Stimulated activated CD8-positive, alpha-beta memory T cell treated with anti-CD3 and anti-CD28 coated beads, Interleukin-15, amount 100 ng/mL, for 48 hours (primary cell): ENCODE measurements at places on chromosomes 12 and 14.

DNA sequence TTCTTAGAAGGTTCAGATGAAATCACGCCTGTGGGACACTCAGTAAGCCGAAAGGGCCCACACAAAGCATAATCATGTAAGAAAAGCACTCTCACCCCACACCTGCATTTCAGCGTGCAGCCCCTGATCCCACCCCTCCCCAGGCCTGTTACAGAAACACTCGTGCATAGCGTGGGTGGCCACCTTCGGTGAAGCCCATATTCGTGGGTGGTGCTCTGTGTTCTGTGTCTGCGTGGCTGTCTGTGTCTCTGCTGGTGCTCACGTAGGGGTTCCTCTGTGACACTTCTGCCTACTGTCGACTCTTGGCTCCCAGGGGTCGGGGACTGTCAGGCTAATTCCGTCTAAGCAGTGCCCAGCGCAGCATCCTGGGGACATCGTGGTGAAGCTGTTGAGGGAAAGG is 74.0 kb downstream of the B4GALNT3 start:
- DNase-seq: no peak

DNA sequence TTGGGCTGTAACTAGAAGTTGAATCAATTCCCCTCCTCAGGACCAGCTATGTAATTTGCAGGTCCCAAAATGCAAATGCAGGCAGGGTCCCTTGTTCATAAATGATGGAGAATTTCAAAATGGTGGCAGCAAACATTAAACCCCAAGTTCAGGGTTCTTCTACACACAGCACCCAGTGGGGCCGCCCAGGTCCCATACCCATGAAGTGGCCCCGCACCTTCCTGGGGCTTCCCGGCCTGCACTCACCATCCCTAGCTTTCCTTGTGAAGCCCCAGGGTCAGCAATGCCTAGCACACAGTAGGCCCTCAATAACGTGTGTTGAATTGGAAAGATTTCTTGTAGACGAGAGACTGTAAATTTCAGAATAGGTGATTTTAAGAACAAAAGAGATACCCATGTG is 76.0 kb downstream of the NTF3 start:
- DNase-seq: no peak

DNA sequence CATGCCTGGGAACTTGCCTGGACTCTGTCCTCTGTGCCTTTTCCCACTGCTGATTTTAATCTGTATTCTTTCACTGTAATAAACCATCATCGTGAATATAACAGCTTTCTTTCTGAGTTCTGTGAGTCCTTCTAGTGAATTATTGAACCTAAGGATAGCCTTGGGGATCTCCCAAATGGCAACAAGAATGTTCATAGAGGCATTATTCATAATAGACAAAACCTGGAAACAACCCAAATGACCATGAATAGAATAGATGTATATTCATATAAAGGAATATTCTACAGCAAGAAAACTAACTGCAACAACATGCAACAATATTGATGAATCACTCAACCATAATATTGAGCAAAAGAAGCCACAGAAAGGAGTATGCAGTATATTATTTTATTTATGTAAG is 44.7 kb upstream of the CEP83 start:
- no peak for DNase-seq

- no peak for DNase-seq
Observed at GRCh38 chr14:22890416-22890815, 7.4 kb downstream of the REM2 start.

GRCh38 chr12:75641031-75641780 is 129.8 kb upstream of the KRR1 start:
- DNase-seq: peak; percentile 53
